ENCODE measurements at places on chromosomes 2 and 18. TPM values are rescaled to one million over a fixed set of nuclear protein-coding genes. Genes with fewer than 3 reads are reported as not detected.

ORC2 gene
- total RNA-seq = 18.4 TPM

IL36G gene
- total RNA-seq = 0.28 TPM

- H3K4me3 ChIP-seq = no peak overlapping the region
- H3K36me3 ChIP-seq = no peaks in the 10 kb centered on the region
- no peak for DNase-seq
- peaks cover 5% of the 10 kb centered on the region for H3K4me1 ChIP-seq
Observed at GRCh38 chr2:18047213-18047611, 168.7 kb downstream of the KCNS3 start.

DNA sequence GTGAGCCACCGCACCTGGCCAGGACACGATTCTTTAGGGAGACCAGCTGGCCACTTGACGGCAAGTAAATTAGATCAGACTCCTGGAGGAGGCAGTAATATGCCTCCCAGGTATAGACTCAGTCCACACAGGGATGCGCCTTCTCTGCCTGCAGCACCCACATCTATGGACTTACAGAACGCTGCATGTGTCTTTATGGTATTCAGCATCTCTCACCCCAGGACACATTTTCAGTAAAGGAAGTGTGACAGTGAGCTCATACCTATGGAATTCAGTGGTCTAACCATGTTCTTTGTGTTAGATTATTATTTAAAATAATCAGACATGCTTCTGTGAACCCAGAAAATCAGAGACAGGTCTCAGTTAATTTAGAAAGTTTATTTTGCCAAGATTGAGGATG lies 5.9 kb upstream of the NARS1 start:
- no peak overlapping the region for H3K4me3 ChIP-seq
- DNase-seq = no peak
- no peak overlapping the region for H3K27ac ChIP-seq
- H3K4me1 ChIP-seq = peaks cover 13% of the 10 kb centered on the region

RFTN2 gene
- total RNA-seq = 76.5 TPM

Data from spinal cord (tissue), 10 donors.